ENCODE measurements at places on chromosomes 5 and 9. TPM values are rescaled to one million over a fixed set of nuclear protein-coding genes. Genes with fewer than 3 reads are reported as not detected.

The ZNF608 gene
- total RNA-seq = 1.0 TPM

The AMBP gene
- total RNA-seq = 3.0 TPM

The DND1 gene
- total RNA-seq = 3.4 TPM

The GFPT2 gene
- 3.6 TPM for total RNA-seq

The ICE1 gene
- 40.5 TPM for total RNA-seq

The GABRP gene
- 0.26 TPM for total RNA-seq

The IL3 gene
- total RNA-seq = not detected

The CCL28 gene
- 18.1 TPM for total RNA-seq

The DIPK1B gene
- total RNA-seq = 0.77 TPM

The RAPGEF1 gene
- 97.9 TPM for total RNA-seq

DNA sequence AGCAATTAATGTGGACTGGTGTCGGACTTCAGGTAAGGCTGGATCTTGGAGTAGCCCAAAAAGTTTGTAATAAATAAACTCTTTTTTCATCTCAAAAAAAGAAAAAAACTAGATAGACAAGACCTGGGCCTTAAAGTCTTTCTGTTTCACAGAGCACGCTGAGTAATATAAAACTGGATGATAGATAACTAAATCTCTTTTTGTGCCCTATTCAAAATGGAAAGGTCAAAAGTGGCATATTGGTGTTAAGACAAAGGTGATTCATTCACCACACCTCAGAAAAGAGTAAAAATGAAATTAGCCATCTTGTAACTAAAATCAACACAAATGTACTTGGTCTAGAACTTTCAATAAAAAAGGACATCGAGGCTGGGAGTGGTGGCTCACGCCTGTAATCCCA, 30.3 kb upstream of the RFK start:
- no peak for DNase-seq

- DNase-seq = no peak
Measured at GRCh38 chr9:88973281-88974045, 17.8 kb upstream of the S1PR3 start.

DNA sequence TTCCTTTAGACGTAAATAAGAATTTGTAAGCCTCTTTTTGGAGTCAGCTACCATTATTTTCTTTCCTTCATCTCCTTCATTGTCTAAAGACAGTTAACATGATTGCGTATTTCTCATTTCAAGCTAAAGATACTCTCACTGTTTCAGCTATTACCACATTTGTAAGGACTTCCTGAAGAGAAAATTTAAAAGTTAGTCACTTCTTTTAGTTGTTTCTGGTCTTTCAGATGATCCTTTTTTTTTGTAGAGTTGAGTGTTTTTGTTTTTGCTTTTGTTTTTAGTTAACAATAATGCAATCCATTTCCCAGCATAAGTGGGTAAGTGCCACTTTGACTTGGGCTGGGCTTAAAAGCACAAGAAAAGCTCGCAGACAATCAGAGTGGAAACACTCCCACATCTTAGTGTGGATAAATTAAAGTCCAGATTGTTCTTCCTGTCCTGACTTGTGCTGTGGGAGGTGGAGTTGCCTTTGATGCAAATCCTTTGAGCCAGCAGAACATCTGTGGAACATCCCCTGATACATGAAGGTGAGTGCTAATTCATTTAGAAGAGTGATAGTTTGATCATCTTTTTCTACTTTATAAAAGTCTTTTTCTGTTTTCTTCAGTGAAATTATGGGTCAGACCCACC, 2.0 kb downstream of the IL31RA start:
- DNase-seq = no peak

DNA sequence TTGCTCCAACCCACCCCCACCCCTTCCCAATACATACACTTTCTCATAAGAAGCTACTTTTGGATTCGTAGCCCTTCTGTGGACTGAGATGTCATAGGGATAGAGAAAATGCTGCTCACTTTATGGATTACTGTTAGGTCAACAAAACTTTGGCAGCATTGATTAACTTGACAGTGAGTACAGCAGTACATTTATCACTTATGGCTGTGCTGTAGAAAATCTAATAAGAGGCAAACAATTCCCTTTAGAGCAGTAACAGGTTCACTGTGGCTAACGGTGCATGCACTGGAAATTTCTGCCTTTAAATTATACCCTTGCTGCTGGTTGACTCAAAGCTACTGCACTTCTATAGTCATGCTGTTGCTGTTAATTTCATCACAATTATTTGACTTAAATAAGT, 59.2 kb downstream of the PPIC start:
- no peak for DNase-seq

DNA sequence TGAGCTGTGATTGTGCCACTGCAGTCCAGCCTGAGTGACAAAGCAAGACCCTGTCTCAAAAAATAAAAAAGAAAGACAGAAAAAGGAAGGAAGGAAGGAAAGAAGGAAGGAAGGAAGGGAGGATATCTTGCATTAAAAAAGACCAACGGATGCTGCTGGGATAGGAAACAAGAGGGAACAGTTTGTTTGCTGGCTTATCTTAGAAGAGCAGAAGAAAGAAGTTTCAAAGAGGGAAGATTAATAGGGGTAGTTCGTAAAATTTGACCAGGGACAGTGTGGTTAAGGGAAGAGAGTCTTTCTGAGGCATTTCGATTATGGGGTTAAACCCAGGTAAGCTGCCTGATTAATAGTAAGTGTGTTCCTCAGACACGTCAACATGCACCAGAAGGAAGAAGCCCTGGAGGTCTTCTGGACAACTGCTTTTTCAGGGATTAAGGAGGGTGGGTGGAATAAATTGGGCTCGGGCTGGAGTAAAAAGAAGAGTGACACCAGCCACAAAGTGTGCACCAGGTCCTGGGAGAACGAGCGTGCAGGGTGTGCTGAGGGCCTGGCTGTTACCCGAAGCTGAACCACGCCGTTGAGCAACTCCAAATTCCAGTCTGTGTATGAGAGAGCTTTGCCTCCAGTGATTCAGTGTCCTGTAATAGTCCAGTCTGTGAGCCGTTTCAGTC, 24.8 kb downstream of the FYB1 start:
- no peak for DNase-seq

Measured in T-cell (primary cell).